ENCODE measurements at places on chromosomes 7 and 10.
A peak's percentile ranks its signal among the peaks of the same experiment; 100 is the strongest.

DNA sequence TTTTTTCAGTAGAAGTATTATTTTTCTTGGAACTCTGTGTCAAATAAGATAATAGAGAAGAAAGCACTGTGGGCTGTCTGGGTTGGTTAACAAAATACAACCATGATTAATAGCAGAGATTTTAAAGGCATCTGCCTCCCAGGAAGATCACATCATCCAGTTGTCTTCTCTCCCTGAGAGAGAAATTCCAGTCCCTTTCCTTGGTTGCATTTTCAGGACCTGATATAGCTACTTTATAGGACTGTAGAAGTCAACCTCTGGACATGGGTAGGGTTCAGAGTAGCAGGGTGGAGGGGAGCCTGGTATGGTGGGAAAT, 309.9 kb upstream of the IGFBP3 start:
- no peak for DNase-seq

GRCh38 chr10:73843261-73843660, 31.1 kb downstream of the CAMK2G start:
- DNase-seq: no peak

DNA sequence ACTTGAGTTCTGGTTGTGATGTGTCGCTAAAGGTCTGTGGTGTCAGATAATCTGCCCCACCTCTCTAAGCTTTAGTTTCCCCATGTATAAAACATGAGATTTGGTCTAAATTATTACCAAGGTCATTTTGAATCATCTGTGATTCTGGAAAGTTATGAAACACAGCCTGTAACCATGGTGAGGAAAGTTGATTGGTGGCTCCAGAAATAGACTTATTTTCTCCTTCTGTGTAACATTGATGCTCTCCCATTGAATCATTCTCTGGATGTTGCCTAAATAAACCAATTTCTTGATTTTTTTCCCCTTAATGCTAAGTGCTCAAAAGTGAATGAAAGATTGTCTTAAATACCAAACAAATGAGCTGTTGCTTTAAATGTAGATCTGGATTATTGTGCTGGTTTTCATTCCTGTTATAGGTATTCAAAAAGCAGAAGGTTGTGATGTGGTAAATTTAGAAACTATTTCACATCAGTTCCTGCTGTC, 30.0 kb upstream of the PCGF5 start:
- DNase-seq: no peak

DNA sequence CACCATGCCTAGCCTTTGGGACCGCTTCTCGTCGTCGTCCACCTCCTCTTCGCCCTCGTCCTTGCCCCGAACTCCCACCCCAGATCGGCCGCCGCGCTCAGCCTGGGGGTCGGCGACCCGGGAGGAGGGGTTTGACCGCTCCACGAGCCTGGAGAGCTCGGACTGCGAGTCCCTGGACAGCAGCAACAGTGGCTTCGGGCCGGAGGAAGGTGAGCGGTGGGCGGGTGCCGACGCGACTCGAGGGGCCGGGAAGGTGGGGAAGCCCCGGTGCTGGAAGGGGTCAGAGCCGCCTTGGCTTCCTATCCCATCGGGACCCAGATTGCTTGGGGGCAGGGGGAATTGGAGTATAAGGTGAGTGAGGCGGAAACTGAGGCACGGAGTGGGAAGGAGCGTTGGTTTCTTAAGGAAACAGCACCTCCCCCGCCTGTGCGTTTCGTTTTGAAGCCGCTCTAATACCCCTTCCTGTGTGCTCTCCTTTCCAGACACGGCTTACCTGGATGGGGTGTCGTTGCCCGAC, 547 bp downstream of the DDIT4 start:
- DNase-seq: no peak

- no peak for DNase-seq
Measured at GRCh38 chr7:22287412-22287811, 69.5 kb downstream of the RAPGEF5 start.

DNA sequence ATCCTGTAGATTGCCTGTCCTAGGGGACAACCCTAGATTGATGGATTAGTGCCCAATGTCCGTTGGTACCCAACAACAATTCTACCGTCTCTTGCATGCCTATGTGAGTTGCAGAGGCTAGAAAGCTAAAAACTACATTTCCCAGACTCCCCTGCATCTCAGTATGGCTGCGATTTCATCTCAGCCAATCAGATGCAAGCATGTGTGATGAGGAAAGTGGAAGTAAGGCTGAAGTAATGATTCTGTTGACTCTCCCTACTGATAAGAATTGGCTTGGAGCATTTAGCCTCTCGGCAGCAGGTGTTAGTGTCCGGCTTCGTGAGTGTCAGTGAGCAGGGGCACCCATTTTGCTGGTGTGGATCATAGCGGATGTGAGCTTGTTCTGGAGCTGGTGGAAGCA, 171.9 kb downstream of the FGFR2 start:
- no peak for DNase-seq

DNA sequence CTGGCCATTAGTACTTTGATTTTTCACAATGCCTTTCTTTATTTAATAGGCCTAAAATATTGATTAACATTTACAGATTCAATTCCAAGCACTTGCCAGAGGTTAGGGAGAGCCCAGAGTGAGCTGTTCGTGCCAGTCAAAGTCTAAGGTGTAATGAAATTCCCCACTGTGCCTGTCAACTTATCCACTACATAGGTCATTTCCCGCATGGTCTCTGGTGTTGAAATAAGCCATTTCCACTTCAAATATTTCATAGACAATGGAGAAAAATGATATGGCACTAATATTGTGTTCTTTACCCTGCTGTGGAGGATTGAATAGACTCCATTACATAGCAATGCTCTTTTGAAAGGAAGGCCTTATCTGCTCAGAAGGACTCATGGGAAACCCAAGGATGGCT, 978.1 kb upstream of the CELF2 start:
- DNase-seq: no peak

GRCh38 chr10:94005050-94005449, 11.3 kb downstream of the PLCE1 start:
- no peak for DNase-seq

DNA sequence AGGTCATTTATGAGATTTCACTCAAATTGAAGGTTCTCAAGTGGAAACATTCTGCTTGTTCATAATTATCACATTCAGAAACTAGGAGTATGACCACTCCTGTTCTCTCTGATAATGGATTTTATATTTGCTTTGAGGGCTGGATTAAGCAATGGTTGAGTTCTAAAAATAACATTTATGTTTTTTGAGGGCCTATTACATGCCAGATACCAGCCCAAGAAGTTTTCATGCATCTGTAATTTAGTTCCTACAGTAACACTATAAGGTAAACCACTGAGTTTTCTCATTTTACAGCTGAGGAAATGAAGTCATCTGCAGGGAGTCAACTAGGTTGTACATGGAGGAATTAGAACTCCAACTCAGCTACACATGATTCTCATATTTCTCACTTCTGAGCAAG, 25.5 kb upstream of the NKX2-3 start:
- DNase-seq: no peak

DNA sequence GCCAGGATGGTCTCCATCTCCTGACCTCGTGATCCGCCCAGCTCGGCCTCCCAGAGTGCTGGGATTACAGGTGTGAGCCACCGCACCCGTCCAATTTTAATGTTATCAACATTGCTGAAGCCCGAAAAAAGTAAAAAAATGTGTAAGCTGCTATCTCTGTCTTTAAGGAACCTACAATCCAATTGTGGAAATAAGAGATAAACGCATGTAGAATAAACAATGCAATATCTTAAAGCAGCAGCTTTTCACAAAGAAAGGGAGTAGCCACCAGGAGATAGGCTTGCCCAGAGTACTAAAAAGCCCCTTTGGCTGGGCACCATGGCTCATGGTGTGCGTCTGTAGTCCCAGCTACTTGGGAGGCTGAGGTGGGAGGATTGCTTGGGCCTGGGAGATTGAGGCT, 282.9 kb upstream of the LYZL1 start:
- DNase-seq: no peak

DNA sequence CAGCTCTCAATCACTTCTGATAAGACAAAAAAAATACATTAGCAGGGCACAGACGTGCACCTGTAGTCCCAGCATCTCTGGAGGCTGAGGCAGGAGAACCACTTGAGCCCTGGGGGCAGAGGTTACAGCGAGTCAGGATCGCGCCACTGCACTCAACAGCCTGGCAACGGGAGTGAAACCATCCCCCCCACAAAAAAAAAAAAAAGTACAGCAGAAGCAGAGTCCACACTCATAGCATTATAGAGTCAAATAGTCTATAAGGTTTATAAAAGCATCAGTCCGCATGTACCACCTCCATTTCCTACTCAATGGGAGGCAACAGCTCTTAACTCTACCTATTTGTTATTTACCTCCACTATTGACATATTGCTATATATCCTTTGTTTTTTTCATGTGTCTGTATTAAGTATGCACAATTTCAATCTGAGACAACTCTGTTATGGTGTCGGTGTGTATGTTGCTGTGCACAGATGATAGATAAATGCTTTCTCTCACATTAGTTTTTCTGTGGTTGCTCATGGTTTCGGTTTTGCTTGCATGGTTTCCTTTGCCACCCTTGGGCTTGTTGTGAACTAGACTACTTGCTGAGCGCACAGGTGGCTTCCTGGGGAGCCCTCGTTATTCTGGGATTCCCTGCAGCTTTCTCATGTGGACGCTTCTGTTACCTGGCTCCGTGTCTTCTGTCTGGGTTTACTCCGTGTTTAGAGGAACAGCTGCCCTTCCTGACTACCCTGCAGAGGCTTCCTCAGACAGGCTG, 40.4 kb downstream of the PROSER2 start:
- DNase-seq: no peak

GRCh38 chr7:25727876-25728275, 424.1 kb upstream of the NFE2L3 start:
- no peak for DNase-seq

DNA sequence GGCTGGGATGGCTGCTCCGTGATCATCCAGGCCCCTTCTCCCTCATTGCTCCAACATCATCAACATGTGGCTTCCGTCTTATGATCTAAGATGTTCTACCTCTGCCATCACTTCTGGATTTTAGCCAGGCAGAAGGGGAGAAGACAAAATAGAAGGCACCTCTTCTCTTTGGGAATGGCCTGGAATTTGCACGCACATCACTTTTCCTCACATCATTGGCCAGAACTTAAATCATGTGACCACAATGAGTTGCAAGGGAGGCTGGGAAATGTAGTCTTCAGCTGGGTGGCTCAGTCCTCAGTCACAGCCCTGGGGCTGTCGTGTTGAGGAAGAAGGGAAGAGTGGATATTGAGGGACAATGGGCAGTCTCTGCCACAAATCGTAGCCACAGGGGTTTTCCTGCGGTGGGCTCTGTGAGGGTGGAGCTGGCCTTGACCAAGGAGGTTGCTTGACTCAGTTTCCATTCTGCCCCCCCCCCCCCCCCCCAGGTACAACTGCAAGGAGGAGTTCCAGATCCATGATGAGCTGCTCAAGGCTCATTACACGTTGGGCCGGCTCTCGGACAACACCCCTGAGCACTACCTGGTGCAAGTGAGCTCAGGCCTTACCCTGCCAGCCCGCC, 50.3 kb downstream of the PALD1 start:
- peak; percentile 49 for DNase-seq

DNA sequence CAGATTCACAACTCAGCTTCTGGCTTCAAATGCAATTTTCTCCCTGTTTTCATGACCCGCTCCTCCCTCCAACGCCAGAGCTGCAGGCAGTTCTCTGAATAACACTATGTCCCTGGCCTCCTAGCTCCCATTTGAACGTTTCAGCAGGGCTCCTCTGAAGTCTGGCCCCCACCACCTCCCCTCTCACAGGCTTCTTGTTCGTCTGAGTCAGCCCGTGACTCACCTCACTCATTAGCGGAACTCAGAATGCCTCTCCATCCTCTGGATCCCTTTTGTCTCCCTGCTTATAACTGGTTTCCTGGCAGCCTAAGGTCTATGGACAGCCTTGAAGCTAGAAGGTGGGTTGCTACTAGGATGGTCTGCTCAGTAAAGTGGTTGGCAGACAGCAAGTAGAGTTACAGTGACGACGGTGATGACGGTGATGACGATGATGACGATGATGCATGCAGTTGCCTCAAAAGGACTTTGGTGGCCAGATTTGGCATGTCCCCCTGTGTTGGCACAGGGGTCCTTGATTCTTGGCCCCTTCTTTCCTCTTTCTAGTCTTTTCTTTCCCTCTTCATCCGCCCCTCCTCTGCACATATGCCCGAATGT, 83.3 kb upstream of the MKLN1 start:
- peak; percentile 69 for DNase-seq

GRCh38 chr7:34445653-34446052, 212.4 kb upstream of the NPSR1 start:
- no peak for DNase-seq

- peak; percentile 11 for DNase-seq
Measured at GRCh38 chr10:101495324-101495925, 92.6 kb downstream of the POLL start.

- no peak for DNase-seq
Measured at GRCh38 chr10:30166929-30167328, 107.5 kb upstream of the JCAD start.

DNA sequence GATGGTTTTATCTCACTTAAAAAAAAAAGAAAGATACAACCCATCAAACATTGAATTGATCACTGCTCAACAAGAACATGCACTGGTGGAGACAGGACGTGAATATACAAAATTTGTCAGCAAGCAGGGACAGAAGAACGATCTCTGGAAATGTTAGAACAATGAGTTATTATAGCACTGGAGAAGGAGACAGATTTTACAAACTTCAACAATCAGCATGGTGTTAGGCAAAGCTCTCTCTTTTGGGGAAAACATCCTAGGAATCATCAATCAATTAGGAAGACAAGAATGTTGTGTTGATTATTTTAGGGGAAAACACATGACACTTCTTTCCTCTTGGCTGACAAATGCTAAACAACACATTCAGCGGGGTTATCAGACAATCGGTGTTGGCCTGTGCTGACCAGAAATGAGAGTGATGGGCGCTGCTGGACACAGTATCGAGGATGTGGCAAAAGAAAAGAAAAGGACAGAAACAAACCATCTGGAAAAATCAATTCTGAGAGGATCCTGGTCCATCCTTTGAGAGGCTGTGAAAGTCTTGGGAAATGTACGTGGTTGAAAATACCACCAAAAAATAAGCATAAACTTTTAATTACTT, 103.9 kb downstream of the RAPGEF5 start:
- no peak for DNase-seq

DNA sequence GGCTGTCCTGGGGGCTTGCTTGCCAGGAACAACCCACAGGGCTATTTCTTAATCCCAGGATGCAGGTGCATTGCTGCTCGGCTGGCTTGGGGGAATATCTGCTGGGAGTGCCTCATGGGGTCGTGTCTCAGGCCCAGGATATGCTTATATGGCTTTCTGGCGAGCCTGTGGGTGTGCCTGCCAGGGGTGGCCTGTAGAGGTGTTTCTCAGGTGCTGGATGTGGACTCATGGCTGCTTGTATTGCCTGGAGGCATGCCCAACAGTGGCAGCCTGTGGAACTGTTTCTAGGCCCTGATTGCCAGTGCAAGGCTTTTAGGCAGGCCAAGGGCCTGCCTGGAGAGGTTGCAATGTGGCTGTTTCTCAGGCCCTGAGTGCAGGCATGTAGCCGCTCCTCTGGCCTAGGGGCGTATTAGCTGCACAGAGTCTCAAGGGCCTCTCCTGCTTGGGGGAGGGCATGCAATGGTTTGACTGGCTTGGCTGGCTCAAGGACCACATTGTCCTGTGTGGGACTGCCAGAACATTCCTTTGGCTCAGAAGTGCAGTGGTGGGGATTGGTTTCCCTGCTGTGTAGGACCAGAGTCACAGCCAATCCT, 202.1 kb downstream of the ATRNL1 start:
- DNase-seq: no peak
